Astrocyte of the hippocampus (primary cell): ENCODE measurements at places on chromosomes 5 and 9.

DNA sequence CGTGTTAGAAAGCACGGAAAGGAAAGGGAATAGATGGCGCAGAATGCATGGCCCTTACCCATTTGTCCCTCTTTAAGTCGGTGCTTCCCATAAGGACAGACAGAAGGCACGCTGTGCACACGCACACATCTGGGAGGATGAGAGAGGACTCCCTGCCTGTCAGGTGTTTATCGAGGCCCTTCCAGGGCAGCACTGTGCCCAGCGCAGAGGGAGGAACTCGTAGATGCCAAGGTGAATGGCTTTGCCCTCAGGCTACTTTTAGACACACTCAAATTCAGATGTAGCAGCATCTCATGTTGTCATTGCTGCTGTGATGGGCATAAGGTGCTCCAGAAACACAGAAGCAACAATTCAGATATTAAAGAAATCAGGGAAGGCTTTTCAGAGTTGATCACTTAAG lies 70.2 kb upstream of the CTSL start:
- no peak for DNase-seq

DNA sequence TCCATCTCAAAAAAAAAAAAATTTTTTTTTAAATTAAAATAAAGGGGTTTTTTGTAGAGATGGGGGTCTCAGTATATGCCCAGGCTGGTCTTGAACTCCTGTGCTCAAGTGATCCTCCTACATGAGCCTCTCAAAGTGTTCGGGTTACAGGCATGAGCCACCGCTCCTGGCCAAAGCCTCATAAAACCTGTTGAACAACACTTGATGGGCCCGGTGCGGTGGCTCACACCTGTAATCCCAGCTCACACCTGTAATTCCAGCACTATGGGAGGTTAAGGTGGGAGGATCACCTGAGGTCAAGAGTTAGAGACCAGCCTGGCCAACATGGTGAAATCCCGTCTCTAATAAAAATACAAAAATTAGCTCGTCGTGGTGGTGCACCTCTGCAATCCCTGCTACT lies 7.7 kb upstream of the NPM1 start:
- DNase-seq: no peak

- peak; percentile 8 for DNase-seq
Measured at GRCh38 chr9:69649566-69650250, 22.5 kb downstream of the APBA1 start.

DNA sequence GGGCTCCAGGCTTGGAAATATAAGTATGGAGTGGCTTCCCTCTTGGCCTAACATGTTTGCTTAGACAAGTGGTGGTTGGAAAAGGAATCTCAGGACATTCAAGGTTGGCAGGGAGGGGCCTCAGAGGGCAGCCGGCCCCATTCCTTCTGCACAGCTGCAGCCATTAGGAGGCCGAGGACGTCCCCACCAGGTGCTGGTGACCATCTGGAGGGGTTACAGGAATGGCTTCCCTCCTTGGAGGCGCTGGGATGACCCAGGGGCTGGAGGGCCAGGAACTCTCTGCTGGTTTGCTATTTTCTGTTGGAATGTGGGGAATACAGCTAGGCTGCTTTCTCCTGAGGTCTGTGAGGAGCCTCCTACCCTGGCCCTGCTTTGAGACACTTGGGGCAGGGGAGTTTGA lies 18.5 kb downstream of the STC2 start:
- DNase-seq: no peak

GRCh38 chr5:93603078-93603792 lies 20.2 kb downstream of the NR2F1 start:
- DNase-seq: peak; percentile 48

GRCh38 chr9:7984692-7985091 lies 185.1 kb upstream of the DMAC1 start:
- DNase-seq: no peak

- no peak for DNase-seq
Measured at GRCh38 chr9:6893350-6894131, 135.8 kb downstream of the KDM4C start.
